ENCODE measurements at places on chromosomes 11 and 22.

- DNase-seq = no peak
These were observed 665 bp downstream of the USP28 start for GRCh38 chr11:113874581-113875233.

DNA sequence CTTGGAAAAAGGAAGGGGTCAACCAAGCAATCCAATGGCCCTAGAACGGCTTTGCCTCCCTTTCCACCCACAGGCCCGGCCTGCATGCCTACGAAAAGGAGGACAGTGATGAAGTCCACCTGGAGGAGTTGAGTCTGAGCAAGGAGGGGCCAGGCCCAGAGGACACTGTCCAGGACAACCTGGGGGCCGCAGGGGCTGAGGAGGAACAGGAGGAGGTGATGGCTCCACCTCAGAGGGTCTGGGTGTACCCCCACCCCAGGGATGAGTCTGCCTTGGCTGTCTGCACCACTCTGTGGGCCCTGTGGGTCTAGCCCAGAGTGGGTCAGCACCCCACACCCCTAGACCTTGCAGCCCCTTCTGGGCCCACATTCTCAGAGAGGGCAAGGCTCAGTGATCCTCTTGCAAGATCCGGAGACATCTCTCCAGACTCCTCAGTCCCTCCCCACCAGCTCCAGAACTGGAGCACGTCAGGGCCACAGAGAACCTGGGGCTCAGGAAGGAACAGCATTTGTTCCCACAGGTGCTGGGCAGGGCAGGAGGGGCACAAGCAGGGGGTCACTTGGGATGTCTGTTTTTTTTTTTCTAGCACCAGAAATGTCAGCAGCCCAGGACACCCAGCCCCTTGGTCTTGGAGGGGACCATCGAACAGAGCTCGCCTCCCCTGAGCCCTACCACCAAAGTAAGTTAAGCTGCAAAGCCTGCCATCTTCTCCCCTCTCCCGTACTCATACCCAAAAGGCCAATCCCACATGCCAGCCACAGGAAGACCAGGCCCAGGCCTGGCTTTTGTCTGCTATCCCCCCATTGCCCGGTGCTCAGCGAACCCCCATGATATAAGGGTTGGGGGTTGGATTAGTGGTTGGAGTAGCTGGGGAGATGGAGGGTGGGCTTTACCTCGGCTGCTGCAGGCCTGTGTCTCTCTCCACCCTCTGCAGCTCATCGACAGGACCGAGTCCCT is 8.1 kb downstream of the PRR33 start:
- DNase-seq = no peak

- DNase-seq = no peak
These were observed 1059.6 kb upstream of the RAG2 start for GRCh38 chr11:37657645-37658044.

GRCh38 chr11:28504555-28505110 is 396.4 kb downstream of the METTL15 start:
- no peak for DNase-seq

GRCh38 chr22:23127055-23127756 is 14.6 kb downstream of the RSPH14 start:
- no peak for DNase-seq

DNA sequence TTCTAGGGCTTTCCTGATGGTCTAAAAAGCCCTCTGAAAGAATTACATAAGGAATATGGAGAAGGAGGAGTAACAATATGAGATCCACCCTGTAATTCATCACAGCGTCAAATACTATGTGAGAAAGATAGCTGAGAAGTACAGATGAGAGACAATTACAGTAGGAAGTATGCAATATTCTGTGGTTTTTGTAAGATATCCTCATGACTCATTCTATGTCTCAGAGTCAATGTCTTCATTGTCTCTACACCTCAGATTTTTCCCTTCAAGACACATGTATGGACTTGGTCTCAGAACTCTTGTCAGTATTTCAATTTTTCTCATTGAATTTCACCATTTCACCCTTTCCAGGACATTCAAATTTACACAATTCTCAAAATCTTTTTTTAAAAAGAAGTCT is 343.3 kb upstream of the CTSC start:
- DNase-seq = no peak
